Heart left ventricle (tissue), 16 donors: ENCODE measurements at places on chromosomes 11 and 22. TPM values are rescaled to one million over a fixed set of nuclear protein-coding genes. Genes with fewer than 3 reads are reported as not detected.

FXYD6 gene
- total RNA-seq: 39.5 TPM

GUCD1 gene
- total RNA-seq: 227 TPM

TSGA10IP gene
- not detected for total RNA-seq

DDTL gene
- 2.3 TPM for total RNA-seq

RCOR2 gene
- 4.6 TPM for total RNA-seq

RIMBP3C gene
- 0.19 TPM for total RNA-seq

DEFB131B gene
- total RNA-seq: not detected

H19 gene
- 323 TPM for total RNA-seq

GLYATL1 gene
- total RNA-seq: not detected

KDM4D gene
- 1.2 TPM for total RNA-seq

OR52I2 gene
- total RNA-seq: not detected

DNA sequence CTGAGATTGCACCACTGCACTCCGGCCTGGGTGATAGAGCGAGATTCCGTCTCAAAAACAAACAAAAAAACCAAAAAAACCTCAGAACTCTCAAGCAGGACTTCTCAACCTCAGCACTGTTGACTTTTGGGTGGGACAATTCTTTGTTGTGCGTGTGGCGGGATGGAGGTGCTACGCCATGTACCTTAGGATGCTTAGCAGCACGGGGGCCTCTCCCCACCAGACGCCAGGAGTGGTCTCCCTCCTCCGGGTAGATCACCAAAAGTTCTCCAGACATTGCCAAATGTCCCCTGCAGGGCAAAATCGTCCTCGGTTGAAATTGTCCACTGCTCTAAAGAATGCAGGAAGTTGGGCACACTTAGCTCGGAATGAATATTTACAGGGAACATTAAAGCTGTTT lies 26.9 kb upstream of the ATXN10 start:
- no peak for DNase-seq

DNA sequence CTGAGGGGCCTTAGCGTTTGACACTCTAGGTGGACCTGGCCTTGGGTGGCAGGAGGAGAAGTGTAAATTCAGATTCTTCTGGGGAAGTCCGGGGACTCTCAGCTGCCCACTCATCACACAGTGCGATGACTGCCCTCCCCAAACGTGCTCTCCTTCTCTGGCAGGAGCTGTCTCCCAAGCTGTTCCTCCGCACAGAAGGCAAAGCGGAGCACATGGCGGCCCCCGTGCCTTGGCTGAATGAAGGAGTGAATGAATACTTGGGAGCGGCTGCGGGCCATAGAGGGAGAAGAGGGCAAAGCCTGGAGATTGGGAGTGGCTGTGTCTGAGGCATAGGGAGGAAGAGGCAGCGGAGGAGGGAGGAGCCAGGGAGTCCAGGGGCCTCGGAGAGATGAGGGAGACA lies 6.9 kb upstream of the NAA40 start:
- DNase-seq: no peak

DNA sequence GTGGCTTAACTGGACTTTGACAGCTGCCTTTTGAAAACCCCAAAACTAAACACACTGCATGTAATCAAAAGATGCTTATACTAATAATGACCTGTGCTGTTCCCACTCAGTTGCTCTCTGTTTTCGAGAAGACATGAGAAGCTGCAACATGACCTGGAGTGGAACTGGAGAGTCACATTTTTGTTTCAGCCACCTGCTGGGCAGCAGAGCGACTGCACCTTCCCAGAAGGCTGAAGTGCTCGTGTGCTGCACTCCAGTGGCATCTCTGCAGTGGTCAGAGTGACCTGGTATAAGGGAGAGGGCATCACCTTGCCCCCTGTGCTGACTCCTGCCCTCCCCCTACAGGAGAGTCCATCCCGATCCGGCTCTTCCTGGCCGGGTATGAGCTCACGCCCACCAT lies 8.6 kb downstream of the THYN1 start:
- no peak for DNase-seq

DNA sequence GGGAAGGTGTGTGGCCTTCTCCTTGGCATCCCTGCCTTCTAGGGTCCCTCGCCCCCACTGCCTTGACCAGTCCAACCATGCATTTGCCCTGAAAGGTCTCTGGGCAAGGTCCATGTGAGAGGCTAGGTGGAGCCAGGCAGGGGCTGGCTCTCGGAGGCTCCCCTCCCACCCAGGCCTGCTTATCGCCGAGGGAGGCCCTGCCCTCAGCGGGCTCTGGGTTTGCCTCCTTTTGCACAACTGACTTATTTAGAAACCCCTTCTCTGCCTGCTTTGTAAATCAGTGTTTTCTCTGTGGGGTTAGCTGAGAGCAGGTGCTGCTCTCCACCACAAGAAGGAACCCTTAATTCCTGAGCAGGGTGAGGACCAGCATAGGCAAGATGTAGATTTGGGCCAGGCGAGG lies 47.7 kb downstream of the CD82 start:
- no peak for DNase-seq

DNA sequence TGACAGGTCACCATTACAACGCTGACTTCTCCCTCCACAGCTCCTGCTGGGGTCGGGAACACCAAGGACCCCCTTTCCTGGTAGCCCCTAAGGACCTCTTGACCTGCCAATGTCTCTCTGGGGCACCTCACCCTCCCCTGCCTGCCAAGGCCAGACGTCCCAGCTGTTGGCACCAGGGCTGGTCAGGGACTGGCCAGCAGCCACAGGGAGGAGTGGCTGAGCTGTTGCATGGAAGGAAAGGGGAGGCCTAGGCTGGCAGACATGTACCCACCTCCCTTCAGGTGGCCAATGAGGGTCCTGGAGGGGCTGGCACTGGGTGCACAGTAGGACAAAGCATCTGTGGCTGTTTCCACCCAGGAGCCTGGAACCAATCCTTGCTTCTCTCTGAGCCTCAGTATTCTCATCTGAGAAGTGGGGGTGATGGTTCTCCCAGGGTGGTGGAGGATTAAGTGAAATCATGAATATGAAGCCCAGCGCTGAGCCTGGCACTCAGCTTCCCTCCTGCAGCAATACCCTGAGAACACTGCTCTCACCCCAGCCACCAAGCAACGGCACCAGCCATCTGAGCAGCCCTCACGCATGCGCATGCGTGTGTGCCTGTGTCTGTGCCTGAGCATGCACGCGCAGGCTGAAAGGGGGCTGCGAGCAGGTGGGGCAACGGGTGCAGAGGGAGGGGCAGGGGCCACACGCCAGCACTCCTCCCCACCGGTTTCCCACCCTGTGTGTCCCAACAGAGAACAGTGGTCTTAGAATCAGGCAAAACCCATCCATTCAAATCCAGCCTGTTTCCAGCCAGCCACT lies 5.9 kb downstream of the KCNJ4 start:
- peak; percentile 83 for DNase-seq

- DNase-seq: no peak
Observed at GRCh38 chr11:93131709-93132108, 66.1 kb downstream of the SLC36A4 start.

- no peak for DNase-seq
Observed at GRCh38 chr11:121038648-121039409, 14.9 kb downstream of the TBCEL start.

DNA sequence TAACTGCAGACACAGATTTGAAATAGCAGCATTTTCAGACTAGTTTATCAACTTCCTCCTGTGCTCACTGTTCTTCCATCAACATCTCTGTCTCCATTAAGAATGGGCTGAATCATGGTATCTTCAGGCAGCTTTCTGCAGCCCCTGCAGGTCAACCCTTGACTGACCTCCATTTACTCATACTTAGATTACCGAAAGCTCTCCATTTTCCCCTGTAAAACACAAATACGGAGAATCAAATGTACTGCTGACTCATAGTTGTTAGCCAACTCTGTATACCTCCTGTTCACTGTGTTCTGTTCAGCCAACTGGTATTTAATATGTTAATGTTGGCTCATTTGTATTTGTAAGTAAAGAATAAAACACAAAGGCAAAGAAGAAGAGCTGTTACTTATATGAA lies 364.0 kb downstream of the CASP12 start:
- no peak for DNase-seq

- no peak for DNase-seq
Observed at GRCh38 chr11:120771551-120772060, 252.3 kb upstream of the TBCEL start.

- DNase-seq: no peak
Observed at GRCh38 chr11:19232910-19233503, 7.7 kb downstream of the E2F8 start.

- no peak for DNase-seq
Observed at GRCh38 chr22:20999350-21000206, 2.3 kb downstream of the THAP7 start.

DNA sequence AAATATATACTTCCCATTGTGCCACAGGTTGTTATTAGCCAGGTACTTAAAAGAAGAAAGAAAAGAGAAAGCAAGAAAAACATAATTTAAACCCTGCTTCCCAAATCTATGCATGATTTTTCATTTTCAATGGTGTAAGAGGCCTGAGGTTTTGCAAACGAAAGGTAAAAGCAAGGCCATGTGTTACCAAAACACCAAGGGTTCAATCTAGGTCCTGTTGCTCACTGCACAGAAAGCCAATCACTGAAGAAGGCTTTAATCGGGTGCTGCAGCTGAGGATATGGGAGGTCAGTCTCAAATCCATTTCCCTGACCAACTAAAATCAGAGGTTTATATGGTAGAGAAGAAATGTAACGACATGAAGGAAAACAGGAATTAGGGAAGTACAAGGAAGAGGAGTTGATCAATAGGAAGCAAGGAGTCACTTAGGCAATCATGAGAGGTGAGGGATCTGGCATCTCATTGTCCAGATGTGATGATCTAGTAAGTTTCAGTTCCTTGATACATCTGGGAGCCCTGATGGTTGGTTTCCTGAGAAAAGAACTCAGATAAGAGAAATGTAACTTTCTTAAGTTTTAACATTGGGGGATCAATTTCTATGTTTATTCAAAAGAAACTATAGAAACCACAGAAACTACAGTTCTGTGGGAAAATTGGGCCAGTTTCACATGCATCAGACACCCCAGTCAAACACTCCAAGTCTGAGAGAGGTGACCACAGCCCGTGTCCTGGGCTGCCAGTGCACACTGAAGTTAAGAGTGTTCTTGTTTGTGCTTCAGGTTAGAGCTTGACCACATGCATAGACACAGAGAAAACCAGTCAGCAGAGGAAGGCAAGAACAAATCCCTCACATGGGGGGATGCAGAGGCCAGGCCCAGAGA lies 18.1 kb upstream of the DKK3 start:
- DNase-seq: no peak

DNA sequence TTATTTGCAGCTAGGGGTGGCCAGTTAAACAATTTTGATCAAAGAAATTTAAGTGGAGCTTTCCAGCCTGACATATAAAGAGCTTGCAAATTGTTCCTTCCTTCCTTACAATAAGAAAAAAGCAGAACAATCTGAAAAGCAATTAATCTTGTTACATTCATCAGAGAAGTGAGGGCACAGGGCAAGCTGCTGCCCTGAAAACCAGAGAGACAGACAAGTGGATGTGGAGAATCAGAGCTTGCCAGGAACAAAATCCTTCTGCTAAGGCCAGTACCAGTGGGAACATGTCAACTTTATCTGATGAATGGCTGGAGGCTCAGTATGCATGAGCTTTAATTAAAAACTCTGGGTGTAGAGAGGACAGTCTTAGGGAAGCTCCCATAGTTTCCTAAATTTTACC lies 8.8 kb downstream of the CCDC179 start:
- DNase-seq: no peak

DNA sequence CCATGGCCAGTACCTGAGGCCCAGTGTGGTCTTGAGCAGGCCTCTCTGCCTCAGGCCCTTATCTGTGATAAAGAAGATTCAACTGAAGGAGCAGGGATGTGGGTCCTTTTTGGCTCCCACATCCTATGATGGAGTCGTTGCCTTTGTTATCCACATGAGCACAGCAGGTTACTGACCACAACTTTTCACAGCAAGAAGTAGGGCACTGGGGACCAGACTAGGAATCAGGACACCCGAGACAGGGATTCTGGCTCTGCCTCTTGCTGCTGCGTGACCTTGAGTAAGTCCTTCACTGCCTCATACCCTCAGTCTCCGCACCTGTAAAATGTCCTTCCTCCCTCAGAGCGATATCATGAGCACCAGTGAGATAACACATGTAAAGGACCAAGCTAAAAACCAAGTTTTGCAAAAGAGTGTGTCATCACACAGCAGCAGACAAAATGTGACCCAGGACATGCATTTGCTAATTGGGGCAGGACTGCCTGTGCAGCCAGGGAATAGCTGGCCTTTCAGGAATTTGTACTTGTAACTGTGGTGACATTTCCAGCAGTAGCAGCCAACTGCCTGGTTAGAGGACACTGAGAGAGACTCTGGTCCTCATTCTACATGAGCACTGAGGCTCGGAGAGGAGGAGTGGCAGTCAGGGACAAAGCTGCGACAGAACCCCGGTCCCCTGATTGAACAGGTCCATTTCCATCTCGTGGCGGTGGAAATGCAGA lies 13.2 kb upstream of the SMIM35 start:
- peak; percentile 45 for DNase-seq

DNA sequence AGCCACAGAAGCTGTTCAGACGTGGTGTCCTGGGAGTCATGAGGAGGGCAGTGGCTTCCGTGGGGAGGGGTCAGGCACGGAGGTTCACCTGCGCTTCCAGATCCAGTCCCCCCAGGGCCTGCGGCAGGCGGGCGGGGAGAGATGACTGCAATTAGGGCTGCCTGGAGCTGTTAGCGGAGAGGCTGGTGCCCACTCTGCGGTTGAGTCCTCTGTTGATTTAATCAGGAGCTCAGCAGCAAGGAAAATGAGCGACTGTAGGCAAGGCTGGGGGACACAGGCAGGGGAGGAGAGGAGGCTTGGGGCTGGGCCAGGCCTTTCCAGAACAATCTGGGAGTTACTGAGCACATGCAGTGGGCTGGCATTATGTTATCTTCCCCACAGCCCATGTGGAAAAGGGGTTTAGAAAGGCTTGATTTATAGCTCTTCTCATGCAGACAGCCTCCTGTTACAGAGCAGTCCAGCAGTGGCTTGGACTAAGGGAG lies 13.1 kb downstream of the PLCB3 start:
- DNase-seq: no peak

GRCh38 chr22:46052801-46053562 lies 76.0 kb upstream of the WNT7B start:
- DNase-seq: peak; percentile 58

GRCh38 chr11:55942785-55943392 lies 6.7 kb upstream of the OR5I1 start:
- DNase-seq: no peak

DNA sequence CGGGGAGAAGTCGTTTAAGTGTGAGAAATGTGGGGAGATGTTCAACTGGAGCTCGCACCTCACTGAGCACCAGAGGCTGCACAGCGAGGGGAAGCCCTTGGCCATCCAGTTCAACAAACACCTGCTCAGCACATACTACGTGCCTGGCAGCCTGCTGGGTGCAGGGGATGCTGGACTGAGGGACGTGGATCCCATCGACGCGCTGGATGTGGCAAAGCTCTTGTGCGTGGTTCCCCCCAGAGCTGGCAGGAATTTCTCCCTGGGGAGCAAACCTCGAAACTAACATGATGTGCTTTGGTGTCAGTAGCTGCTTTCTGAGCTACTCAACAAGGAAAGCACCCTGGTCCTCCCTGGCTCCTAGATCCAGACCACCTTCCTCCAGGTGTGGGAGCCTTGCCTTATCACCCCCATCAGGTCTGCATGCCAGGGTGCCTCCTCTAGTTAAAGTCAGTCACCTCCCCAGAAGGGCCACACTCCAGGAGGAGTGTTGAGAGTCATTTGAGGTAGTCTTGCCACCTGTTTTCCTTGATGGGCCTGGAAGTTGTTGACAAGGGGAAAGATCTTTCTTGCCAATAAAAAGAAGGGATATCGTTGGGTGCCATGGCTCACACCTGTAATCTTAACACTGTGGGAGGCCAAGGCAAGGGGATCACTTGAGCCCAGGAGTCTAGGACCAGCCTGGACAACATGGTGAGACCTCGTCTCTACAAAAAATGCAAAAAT lies 12.9 kb downstream of the ZNF74 start:
- no peak for DNase-seq
